ENCODE measurements at places on chromosomes 11 and 22. TPM values are rescaled to one million over a fixed set of nuclear protein-coding genes. Genes with fewer than 3 reads are reported as not detected.

ZNF215 gene
- 2.2 TPM for polyA plus RNA-seq

SPA17 gene
- 21.6 TPM for polyA plus RNA-seq

WNT7B gene
- 10.1 TPM for polyA plus RNA-seq

OR51T1 gene
- not detected for polyA plus RNA-seq

UQCC3 gene
- 13.9 TPM for polyA plus RNA-seq

ZNRF3 gene
- 29.1 TPM for polyA plus RNA-seq
